ENCODE measurements at places on chromosomes 4 and X.

- no peak for DNase-seq
Measured at GRCh38 chrX:70398899-70399298, 24.2 kb upstream of the GDPD2 start.

DNA sequence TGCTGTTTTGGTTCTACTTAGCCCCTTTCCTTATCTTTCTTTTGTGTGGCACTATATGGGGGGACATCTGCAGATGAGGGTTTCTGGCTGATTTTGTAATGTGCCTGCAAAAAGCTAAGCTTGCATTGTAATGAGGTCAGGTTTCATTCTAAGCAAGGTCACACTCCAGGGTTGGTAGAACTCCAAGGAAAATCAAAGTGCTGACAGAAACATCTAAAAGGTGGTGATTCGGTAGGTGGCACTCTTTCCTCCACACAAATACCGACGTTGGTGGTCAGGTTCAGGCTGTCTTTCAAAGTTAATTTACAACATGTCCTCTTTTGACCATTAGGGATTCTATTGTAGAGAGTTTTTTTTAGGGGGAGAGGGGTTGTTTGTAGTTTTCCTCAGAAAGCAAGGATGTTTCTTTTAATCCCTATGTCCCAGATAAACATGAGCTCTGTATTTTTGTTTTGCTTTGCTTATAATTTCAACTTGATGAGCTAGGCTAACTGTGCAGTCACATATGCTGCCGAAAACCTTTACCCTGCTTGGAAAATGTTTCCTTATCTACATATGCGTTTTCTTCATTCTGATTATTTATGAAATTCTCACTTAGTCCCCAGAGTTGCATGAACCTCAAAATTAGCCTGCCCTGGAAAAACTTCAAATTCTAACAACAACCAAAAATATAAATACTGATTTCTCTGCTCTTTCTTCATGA, 434.2 kb downstream of the PPARGC1A start:
- DNase-seq = no peak

DNA sequence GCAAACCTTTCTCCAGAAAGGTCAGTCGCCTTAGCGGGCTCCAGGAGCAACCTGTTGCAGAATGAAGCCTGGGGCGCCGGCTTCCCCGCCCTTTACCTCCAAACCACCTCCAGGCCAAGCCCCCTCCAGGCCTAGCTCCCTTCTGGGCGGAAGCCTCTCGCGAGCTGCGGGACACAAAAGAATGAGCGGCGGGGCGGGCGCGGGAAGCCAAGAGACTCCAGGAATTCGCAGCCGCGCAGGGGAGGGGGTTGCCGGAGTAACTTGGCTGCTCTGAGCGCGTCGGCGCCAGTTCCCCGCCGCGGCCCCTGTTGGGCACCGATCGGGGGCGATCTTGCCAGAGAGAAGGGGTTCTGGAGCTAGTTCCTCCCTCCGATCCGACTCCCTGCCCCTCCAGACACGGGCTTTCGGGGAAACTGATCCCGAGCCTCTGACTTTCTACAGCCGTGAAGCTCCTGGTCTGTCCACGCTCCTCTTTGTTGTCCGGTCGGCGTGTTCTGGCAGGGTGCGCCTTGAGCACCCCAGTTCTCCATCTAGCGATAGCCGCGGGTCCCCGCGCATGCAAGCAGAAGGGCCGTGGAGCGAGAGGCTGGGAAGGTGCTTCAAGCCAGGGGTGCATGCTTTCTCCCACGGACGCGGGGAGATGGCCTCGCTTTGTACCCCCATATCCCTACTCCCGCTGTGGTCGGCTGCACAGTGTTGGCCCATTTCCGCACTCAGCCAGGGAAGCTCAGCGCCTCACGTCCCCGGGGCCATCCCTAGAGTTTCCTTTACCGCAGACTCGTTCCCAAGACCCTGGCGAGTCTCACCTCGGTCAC, 1.2 kb downstream of the PROM1 start:
- DNase-seq = no peak

DNA sequence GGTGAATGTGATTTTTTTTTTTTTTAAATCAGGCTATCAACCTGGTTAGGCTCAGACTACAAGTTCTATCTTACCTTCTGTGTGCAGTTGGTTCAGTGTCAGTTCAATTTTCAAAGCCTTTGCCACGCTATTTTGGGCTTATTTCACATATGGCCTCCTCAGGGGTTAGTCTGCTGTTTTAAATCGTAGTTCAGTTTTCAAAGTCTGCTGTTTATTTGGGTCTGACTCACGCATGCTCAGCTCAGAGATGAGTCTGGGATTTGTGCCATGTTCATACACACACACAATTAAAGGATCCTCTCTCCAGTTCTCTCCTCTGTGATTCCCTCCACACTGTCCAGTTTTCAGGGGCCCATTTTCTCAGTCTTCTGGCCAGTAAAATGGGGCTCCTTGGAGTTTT, 32.3 kb upstream of the ZFX start:
- DNase-seq = no peak

- no peak for DNase-seq
Measured at GRCh38 chr4:118373614-118374255, 20.9 kb upstream of the PRSS12 start.

All from GM12864 (cell line).